Thymus (tissue), 14 donors: ENCODE measurements at places on chromosomes 3 and 15.

- no peak overlapping the region for H3K4me3 ChIP-seq
- no peak for DNase-seq
- H3K27me3 ChIP-seq = no peaks in the 10 kb centered on the region
- no peak overlapping the region for H3K27ac ChIP-seq
- H3K4me1 ChIP-seq = no peaks in the 10 kb centered on the region
- no peaks in the 10 kb centered on the region for H3K36me3 ChIP-seq
Observed at GRCh38 chr15:49888323-49888693, 230.7 kb downstream of the ATP8B4 start.

DNA sequence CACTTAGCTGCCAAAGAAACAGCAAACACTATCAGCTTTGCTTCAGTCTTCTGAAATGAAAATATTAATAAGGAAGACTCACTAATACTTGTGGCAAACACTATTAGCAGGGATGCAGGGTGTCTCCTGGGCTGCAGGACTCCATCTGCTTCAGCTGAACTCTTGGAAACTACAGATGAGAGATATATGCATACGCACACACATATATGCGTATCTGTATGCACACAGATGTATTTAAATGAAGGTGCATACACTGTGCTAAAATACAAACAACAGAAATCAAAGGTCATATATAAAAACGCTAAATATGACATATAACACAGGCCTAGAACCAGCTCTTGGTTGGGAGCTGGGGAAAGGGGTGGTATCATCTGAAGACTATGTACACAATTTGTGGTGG, 10.6 kb downstream of the PPM1M start:
- H3K36me3 ChIP-seq = peaks cover 92% of the 10 kb centered on the region
- H3K27me3 ChIP-seq = no peaks in the 10 kb centered on the region
- peak overlapping the region; percentile 3 for H3K27ac ChIP-seq
- H3K4me1 ChIP-seq = peaks cover 54% of the 10 kb centered on the region
- no peak for DNase-seq
- H3K4me3 ChIP-seq = no peak overlapping the region

DNA sequence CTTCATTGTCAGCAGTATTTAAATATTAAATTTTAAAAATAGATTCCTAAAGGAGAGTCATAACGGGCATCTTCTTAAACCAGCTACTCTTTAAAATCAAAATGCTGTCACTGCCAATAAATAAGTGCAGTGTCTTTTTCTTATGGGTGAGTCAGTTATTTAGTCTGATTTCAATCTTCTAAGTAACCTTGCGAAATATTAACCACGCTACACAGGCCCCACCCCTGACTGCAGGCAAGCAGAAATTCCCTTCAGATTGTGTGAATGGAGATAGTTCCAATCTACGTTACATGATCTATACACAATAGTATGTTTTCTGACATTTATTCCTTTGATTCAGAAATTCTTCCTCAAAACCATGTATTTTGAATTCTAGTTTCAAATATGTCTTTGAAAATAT, 141.5 kb downstream of the GADL1 start:
- H3K36me3 ChIP-seq = no peaks in the 10 kb centered on the region
- H3K4me3 ChIP-seq = no peak overlapping the region
- H3K27me3 ChIP-seq = no peaks in the 10 kb centered on the region

DNA sequence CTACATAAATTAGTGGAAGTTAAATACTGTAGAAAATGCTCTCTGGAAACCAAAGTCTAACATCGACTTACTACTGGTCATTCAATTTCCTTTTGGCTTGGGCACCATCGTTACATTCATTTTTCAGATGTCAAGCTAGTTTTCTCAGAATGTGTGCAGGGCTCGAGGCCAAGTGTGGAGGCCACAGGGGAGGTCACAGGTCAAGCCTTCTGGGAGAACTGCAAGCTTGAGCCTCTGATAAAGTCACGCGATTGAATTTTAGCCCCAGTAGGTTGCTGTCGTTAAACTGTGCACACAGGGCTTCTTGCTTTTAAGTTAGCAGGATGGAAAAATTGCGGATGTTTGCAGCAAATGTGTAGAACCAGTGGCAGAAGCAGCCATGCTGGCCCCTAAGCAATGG, 182.2 kb downstream of the APBA2 start:
- DNase-seq = no peak
- H3K4me1 ChIP-seq = no peaks in the 10 kb centered on the region
- H3K27ac ChIP-seq = no peak overlapping the region
- no peaks in the 10 kb centered on the region for H3K36me3 ChIP-seq
- no peak overlapping the region for H3K4me3 ChIP-seq

DNA sequence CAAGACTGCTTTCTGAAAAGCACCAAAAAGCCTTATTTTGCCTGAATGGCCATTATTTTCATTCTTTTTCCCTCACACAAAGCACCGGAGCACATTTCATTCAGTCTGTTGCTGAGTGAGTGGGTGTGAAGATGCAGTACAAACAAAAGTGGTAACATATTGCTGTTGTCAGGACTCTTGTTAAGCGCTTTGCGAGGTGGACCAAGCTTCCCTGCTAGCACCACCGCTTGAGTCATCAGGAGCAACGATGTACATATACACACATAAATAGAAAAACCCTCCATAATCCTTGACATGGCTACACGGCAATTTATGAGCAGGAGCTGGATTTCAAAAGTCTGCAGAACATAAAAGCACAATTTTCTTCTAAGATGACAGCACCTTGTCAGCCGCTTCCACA, 372.0 kb upstream of the ICE2 start:
- H3K36me3 ChIP-seq = no peaks in the 10 kb centered on the region
- no peak overlapping the region for H3K27ac ChIP-seq
- H3K4me3 ChIP-seq = no peak overlapping the region
- no peak for DNase-seq
- H3K4me1 ChIP-seq = peaks cover 5% of the 10 kb centered on the region
- H3K27me3 ChIP-seq = no peaks in the 10 kb centered on the region
